ENCODE measurements at places on chromosomes 1 and 21. TPM values are rescaled to one million over a fixed set of nuclear protein-coding genes. Genes with fewer than 3 reads are reported as not detected.

DNA sequence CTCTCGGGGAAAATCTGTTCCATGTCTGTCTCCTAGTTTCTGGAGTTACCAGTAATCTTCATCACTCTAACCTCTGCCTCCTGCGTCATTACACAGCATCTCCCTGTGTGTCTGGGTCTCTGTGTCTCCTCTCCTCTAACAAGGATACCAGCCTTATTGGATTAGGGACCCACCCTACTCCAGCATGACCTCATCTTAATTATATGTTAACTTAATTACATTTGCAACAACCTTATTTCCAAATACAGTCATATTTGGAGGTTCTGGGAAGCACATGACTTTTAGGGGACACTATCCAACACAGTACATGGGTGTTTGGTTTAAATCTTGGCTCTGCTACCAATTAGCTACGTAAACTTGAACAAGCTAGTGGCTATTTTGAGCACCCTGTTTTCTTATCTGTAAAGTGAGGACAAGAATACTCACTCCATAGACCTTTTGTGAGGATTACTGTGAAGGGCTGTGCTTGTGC lies 83.9 kb upstream of the SGIP1 start:
- H3K36me3 ChIP-seq, result no peaks in the 10 kb centered on the region
- no peak for DNase-seq
- no peak overlapping the region for H3K4me3 ChIP-seq

- H3K27me3 ChIP-seq, result no peaks in the 10 kb centered on the region
- H3K4me1 ChIP-seq, result peaks cover 14% of the 10 kb centered on the region
Measured at GRCh38 chr1:160370561-160371345, 3.9 kb downstream of the NHLH1 start.

DNA sequence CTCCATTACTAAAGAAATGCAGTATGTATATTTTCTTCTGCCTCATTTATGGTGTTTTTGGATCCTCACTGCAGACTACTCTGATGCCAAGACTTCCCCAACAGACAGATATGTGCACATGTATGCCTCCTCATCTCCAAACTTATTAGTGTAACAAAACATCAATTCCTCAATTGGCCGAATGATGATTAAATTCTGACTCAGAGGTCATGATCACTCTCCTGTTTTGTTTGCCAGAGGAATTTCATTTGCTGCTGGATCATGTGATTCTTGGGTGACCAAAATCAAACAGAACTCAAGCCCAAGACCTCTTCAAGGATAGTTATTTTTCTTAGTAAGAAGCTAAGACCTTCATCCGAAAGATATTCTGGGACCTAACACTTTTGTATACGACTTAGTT lies 227.6 kb downstream of the LMO4 start:
- no peak overlapping the region for H3K27ac ChIP-seq
- peaks cover 2% of the 10 kb centered on the region for H3K27me3 ChIP-seq
- no peak for DNase-seq
- no peaks in the 10 kb centered on the region for H3K4me1 ChIP-seq
- H3K4me3 ChIP-seq, result no peak overlapping the region

DNA sequence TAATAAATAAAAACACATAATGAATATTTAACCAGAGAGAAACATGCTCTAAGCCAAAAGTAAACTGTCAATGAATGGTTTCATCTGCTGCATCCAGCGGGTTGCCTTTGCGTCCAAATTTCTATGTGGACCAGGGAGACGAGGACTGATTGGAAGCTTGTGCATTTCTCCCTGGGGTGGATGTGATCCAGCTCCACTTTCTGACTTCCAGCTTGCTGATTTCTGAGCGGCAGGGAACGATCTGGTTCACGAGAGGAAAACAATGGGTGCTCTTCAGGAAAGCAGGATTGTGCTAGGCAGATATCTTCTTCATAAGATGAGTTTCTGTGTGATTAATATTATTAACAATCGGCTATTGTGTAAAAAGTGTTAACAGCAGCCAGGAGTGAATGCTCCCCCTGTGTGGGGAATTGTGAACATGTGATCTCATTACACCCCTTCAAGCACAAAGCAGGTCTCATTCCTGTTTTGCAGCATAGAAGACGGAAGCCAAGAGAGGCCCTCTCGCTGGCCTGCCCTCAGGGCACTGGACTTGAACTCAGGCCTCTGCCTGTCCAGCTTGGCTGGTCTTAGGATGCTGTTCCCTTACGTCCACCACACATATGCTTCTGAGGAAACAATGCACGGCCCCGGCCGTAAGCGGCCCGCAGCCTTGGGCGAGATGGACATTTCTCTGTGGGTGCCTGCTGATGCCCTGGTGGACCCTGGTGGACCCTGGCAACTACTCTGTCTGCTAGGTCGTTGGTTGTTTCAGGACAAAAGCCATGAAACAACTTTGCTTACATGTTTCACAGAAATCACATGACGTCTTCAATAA lies 183.4 kb upstream of the C1orf174 start:
- no peak overlapping the region for H3K4me3 ChIP-seq
- H3K27ac ChIP-seq, result no peak overlapping the region
- H3K4me1 ChIP-seq, result no peaks in the 10 kb centered on the region
- peaks cover 3% of the 10 kb centered on the region for H3K27me3 ChIP-seq
- no peak for DNase-seq

GRCh38 chr1:3114131-3114744 lies 45.2 kb downstream of the PRDM16 start:
- no peaks in the 10 kb centered on the region for H3K27me3 ChIP-seq
- H3K27ac ChIP-seq, result no peak overlapping the region
- no peaks in the 10 kb centered on the region for H3K4me1 ChIP-seq
- H3K36me3 ChIP-seq, result no peaks in the 10 kb centered on the region
- DNase-seq, result no peak
- H3K4me3 ChIP-seq, result no peak overlapping the region

GRCh38 chr1:47161298-47162040 lies 24.2 kb downstream of the CYP4A22 start:
- H3K27me3 ChIP-seq, result peaks cover 7% of the 10 kb centered on the region
- DNase-seq, result no peak
- no peaks in the 10 kb centered on the region for H3K36me3 ChIP-seq
- H3K4me1 ChIP-seq, result no peaks in the 10 kb centered on the region
- H3K27ac ChIP-seq, result no peak overlapping the region

- no peak overlapping the region for H3K4me3 ChIP-seq
- H3K36me3 ChIP-seq, result no peaks in the 10 kb centered on the region
- no peaks in the 10 kb centered on the region for H3K27me3 ChIP-seq
- H3K27ac ChIP-seq, result no peak overlapping the region
- DNase-seq, result no peak
- peaks cover 66% of the 10 kb centered on the region for H3K4me1 ChIP-seq
Measured at GRCh38 chr1:26536521-26536920, 7.0 kb downstream of the RPS6KA1 start.

- no peak overlapping the region for H3K27ac ChIP-seq
- no peak overlapping the region for H3K4me3 ChIP-seq
- DNase-seq, result no peak
Measured at GRCh38 chr1:16010837-16011236, 6.8 kb downstream of the SRARP start.

GRCh38 chr21:28427394-28428022 lies 565.2 kb downstream of the LTN1 start:
- no peaks in the 10 kb centered on the region for H3K36me3 ChIP-seq
- no peak for DNase-seq
- H3K4me1 ChIP-seq, result no peaks in the 10 kb centered on the region

- H3K4me1 ChIP-seq, result no peaks in the 10 kb centered on the region
- H3K27me3 ChIP-seq, result no peaks in the 10 kb centered on the region
- no peak overlapping the region for H3K27ac ChIP-seq
- DNase-seq, result no peak
Measured at GRCh38 chr1:61301824-61302657, 219.7 kb downstream of the NFIA start.

CCDC181 gene
- not detected for total RNA-seq

NBPF4 gene
- total RNA-seq, result not detected

E2F2 gene
- total RNA-seq, result 3.4 TPM

SPATA1 gene
- total RNA-seq, result 4.6 TPM

FNDC5 gene
- total RNA-seq, result 1.4 TPM

RPRD2 gene
- total RNA-seq, result 28.6 TPM

ADGRB2 gene
- 6.3 TPM for total RNA-seq

PIGR gene
- total RNA-seq, result 0.49 TPM

RNU1-1 gene
- 3,526 TPM for total RNA-seq
